ENCODE measurements at places on chromosomes 4 and X. TPM values are rescaled to one million over a fixed set of nuclear protein-coding genes. Genes with fewer than 3 reads are reported as not detected.

HOPX gene
- 0.24 TPM for total RNA-seq

LRIT3 gene
- not detected for total RNA-seq

HMGB3 gene
- total RNA-seq: 61.4 TPM

- no peak for DNase-seq
These were observed 46.9 kb downstream of the CCDC158 start for GRCh38 chr4:76373919-76374552.

FGF5 gene
- 2.7 TPM for total RNA-seq

DNA sequence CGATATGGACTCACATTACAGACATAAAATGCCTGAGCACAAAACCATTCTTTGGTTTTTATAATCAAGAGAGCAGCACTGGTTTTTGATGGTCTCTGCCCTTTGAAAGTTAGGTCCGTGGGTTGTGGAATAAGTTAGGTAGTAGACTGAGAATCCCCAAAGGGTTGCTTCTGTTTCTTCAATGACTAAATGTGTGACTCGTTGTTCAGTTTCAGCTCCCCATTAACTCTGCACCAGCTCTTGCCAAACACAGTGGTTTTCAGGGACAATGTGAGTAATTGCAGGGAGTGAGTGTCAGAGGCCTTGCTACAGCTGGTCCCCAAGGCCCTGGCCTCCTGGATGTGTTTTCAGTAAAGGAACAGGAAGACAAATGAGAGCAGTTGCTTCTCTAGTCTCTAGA is 24.8 kb downstream of the SMIM20 start:
- no peak for DNase-seq

TACC3 gene
- total RNA-seq: 112 TPM

NPFFR2 gene
- total RNA-seq: 0.27 TPM

- no peak for DNase-seq
These were observed 28.2 kb upstream of the RASSF6 start for GRCh38 chr4:73648478-73648877.

- no peak for DNase-seq
These were observed 79.7 kb upstream of the LSM6 start for GRCh38 chr4:146095860-146096259.

DNA sequence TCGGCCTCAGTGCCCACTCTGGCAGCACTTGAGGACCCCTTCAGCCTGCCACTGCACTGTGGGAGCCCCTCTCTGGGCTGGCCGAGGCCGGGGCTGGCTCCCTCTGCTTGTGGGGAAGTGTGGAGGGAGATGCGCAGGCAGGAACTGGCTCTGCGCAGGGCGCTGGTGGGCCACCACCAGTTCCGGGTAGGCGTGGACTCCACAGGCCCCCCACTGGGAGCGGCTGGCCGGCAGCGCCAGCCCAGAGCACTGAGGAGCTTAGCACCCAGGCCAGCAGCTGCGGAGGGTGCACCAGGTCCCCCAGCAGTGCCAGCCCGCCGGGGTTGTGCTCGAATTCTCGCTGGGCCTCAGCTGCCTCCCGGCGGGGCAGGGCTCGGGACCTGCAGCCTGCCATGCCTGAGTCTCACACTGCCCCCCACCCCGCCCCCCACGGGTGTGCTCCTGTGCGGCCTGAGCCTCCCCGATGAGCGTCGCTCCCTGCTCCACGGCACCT is 216.9 kb upstream of the TACR3 start:
- no peak for DNase-seq

- no peak for DNase-seq
These were observed 845.2 kb downstream of the PCDH18 start for GRCh38 chr4:136687118-136687517.

CT45A3 gene
- total RNA-seq: not detected

MTMR8 gene
- total RNA-seq: 4.3 TPM

DNA sequence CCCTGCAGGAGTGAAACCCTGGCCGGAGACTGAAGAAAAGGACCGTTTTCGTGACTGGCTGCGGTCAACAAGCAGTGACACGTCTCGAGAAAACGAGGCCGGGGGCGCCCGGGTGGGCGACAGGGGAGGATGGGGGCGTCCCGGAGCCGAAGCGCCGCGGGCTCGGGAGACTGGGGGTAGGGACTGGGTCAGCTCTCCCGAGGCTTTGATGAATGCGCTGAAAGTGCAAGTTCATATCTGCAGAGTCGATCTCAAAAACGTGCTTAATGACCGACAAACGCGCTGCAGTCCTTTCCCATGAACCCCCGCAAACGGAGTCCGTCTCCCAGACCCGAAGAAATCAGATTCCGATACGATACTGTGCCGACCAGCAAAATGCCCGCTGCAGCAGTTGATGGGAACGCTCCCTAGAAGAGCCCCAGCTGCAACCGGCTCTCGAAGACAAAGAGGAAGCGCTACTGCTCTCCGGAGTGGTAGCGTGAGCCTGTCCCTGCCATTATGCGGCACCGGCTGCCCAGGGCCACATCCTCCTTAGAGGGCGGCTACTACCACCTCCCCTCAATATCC is 806 bp upstream of the CD99L2 start:
- peak; percentile 15 for DNase-seq

DNA sequence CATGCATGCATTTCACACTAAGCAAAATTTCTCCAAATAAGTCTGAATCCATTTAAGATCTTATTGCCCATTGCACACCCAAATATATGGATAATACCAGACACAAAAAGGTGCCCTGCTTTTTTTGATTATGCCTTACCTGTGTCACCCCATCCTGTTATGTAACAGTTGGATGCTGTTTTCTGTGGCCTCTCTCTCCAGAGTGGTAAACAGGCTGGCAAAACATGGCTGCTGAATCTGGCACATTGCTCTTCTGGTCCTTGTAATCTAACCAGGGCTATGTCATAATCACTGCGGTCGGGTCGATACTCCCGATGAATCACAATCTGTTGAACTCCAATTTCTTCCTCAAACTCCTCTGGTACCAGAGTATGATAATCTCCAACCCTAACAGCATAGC is 70.1 kb downstream of the PRSS12 start:
- DNase-seq: no peak

- DNase-seq: no peak
These were observed 47.9 kb upstream of the PGRMC2 start for GRCh38 chr4:128335541-128335940.

ZNF711 gene
- total RNA-seq: 4.2 TPM

- DNase-seq: no peak
These were observed 55.1 kb upstream of the INPP4B start for GRCh38 chr4:142901166-142901662.

DNA sequence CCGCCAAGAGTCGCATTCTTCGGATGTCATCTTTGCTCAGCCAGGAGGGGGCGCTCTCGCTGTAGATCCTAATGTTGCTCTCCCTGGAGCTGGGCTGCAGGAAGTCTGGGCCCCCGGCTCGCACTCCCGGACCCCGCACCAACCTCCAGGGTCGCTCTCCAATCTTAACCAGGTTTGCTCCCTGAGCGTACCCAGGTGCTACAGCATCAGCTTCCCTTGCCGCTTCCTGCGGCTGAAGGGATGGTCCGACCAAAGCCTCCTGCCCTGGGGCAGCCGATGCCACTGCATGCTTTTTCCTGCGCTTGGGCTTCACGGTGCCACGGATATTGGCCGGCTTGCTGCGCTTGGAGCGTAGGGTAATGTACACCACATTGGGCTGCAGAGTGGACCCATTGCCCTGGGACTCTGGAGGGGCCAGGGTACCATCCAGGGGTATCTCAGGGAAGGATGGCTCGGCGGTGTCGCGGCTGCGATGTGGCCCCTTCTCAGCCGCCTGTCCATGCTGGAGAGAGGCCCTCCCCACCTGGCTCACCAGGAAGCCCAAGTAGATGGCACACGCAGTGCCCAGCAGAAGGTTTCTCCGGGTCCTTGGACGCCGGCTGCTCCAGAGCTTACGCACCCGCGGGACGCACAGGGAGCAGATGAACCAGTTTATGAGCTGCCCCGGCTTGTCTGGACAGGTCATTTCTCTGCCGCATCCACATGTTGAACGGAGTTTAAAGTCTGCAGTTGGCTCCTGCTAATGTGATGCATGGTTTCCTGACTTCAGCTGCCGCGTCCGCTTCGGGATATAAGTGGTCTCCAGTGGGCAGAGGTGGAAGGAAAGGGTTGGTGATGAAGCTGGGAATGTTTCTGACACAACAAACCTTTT is 1.9 kb downstream of the GASK1B start:
- peak; percentile 25 for DNase-seq

GRCh38 chrX:149633511-149633910 is 1.9 kb upstream of the TMEM185A start:
- DNase-seq: no peak

- DNase-seq: no peak
These were observed 15.0 kb downstream of the SHISA3 start for GRCh38 chr4:42412251-42412650.

Measured in K562 (cell line).